Endothelial cell (in vitro differentiated cells): ENCODE measurements at places on chromosomes 11 and 22. TPM values are rescaled to one million over a fixed set of nuclear protein-coding genes. Genes with fewer than 3 reads are reported as not detected.

DNA sequence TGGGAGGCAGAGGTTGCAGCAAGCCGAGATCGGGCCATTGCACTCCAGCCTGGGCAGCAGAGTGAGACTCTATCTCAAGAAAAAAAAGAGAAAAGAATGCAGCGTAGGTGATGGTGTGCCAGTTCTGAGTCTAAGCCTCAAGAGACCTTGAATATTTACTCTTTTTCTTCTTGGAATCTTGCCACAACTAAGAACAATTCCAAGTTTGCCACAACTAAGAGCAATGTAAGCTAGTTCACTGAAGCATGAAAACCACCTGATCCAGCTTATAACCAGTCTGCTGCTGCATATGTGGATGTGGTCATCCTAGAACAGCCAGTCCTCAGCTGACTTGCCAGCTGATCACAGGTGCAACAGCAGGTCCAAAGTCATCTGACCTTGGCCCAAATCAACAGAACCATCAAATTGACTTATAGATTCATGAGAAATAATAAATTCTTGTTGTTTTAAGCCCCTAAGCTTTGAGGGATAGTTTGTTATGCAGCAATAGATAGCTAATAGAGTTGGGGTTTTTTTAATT is 25.4 kb upstream of the SEZ6L start:
- no peak for DNase-seq

OLFML1 gene
- total RNA-seq = 0.33 TPM

EXPH5 gene
- total RNA-seq = 0.62 TPM

DNA sequence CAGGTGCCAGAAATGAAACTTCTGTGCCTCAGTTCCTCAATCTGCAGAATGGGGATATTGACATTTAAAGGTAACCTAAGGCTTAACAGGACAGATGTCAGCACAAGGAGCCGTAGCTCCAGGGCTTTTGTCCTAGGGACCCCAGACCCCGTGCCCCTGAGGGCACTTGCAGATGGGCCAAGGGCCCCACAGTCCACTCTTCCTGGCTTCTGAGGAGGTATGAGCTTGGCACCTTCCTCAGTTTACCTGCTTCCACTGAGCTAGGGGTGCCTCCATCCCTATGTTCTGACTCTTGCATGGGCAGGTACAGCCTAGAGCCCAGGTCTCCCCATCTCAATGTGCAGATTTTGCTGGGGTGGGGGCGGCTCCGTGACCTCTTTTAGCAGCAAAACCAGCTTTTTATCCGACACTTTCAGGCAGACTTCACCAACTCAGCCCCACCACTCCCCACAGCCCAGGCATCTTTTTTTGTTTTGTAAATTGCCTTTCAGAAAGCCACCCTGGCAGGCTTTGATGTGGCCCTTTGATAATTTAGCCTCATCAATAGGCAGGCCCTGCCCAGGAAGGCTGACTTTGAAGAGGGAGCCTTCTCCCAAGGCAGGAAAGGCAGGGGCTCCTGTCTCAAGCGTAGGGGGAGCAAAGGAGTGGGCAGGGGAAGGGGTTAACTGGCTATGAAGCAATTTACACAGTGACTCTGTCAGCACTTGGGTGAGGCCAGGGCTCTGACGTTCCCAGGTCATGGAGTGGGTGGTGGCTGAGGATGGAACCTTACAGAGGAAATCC is 23.7 kb upstream of the FGF3 start:
- no peak for DNase-seq

GRCh38 chr11:82932564-82932963 is 31.0 kb downstream of the DDIAS start:
- no peak for DNase-seq
